ENCODE measurements at places on chromosomes 12 and 14.

- no peak for DNase-seq
Measured at GRCh38 chr12:59486827-59487226, 109.0 kb upstream of the SLC16A7 start.

DNA sequence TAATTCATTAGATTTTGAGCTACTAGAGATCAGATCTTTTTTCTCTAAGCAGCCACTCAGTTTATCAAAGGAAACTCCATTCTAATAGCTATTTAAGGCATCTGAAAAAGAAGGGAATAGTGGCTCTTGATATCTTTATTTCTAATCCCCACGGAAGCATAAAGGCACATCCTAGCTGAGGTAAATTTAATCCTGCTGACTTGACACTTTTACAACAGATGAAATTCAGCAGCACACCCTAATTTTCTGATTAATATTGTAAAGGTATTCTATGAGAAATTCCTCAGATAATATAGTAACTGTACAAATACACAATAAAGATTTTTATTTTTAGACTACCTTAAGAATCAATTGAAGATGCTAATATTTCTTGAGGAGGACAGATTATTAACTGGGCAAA lies 916.4 kb downstream of the TMTC2 start:
- DNase-seq, result no peak

GRCh38 chr12:49871263-49871561 lies 28.3 kb upstream of the BCDIN3D start:
- DNase-seq, result no peak

- DNase-seq, result no peak
Measured at GRCh38 chr12:124561231-124561630, 6.2 kb downstream of the NCOR2 start.

- DNase-seq, result no peak
Measured at GRCh38 chr12:50676756-50677155, 87.1 kb upstream of the ATF1 start.

- no peak for DNase-seq
Measured at GRCh38 chr14:32449648-32450047, 120.5 kb downstream of the AKAP6 start.

DNA sequence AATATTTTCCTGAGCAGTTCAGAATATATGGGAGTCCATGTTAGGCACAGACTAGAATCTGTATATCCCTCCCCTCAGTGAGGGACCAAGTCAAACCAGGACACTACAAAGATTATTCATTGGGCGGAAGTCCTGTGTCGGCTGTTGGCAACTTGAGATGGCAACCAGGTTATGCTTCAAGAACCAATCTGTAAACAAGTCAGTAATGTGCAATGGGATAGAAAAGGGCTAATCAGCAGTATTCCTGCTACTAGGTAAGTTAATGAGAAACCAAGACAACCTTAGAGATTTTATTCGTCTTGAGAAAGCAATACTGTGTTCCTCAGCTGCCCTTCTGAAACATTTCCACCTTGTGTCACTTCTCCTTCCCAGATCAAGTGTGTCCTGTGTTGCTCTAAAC lies 26.4 kb downstream of the ARG2 start:
- no peak for DNase-seq

DNA sequence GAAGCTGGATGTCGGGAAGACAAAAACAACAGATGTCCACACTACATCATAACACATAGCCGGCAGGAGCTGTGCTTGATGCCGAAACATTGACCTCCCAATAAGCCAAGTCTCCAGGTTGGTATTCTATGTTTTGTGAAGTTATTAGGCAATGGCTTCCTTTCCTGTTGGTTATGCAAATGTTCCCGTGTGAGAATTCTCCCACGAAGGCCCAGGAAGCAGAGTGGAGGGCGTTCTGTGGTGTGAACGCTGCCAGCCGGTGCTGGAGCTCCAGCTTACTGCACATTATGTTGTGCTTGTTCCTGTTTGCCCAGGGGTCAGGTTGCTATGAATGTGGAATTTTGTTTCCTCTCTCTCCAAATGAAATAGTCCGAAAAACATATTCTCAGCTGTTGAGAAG lies 156.4 kb upstream of the HMGA2 start:
- DNase-seq, result no peak

DNA sequence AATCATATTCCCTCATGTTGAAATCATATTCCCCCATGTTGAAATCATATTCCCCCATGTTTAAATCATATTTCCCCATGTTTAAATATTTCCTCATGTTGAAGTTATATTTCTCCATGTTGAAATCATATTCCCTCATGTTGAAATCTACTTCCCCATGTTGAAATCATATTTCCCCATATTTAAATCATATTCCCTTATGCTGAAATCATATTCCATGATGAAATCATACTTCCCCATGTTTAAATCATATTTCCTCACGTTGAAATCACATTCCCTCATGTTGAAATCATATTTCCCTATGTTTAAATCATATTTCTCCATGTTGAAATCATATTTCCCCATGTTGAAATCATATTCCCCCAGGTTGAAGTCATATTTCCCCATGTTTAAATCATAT lies 34.6 kb upstream of the ADGRD1 start:
- DNase-seq, result no peak

- no peak for DNase-seq
Measured at GRCh38 chr12:6229224-6230218, 29.3 kb downstream of the CD9 start.

GRCh38 chr12:50241178-50241577 lies 42.1 kb downstream of the LIMA1 start:
- no peak for DNase-seq

DNA sequence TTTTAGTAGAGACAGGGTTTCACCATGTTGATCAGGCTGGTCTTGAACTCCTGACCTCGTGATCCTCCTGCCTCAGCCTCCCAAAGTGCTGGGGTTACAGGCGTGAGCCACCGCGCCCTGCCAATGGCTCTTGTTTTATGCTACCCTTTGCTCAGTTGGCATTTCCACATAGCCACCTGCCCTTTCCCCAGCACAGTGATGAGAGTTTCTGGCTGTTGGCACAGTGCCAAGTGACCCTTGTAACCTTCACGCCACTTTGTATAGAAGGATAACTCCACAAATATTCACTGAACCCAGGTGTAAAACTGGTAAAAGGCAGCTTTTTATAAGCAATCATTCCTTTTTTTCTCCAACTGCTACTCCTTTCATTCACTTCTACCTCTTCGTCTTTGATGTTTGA lies 18.5 kb upstream of the CCDC175 start:
- no peak for DNase-seq

DNA sequence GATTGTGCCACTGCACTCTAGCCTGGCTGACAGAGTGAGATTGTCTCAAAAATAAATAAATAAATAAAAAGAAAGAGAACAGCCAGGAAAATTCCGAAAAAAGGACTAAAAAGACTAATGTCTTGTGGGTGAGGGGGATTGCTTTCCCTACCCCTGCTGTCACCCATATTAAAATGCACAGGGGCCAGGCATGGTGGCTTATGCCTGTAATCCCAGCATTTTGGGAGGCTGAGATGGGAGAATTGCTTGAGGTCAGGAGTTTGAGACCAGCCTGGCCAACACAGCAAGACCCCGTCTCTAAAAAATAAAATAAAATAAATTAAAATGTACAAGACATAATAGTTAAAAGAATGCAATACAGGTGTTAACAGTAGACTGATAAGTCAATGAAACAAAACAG lies 6.1 kb downstream of the DHRS1 start:
- no peak for DNase-seq

DNA sequence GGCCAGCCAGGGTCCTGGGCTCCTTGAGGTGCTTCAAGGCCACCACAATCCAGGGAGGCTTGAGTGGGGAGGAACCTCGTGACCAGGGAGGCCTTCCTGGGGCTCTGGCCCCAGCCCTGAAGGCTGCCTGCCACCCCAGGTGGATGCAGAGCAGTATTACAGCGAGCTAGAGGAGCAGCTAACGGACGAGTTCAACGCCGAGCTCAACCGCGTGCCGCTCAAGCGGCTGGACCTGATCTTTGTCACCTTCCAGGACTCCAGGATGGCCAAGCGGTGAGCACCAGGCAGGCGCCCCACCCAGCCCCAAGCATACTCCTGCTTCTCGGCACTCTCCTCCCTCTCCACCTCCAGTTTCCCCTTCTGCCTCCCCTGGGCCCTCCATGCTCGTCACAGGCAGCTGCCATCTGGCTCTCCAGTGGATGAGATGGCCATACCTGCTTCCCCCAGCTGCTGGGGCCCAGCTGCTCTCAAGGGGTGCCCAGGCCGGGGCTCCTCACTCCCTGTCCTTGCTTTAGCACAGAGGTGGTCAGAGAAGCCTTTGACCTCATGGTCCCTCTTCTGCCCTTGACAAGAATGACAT lies 30.6 kb downstream of the NGB start:
- DNase-seq, result no peak

- no peak for DNase-seq
Measured at GRCh38 chr12:117334855-117335587, 26.4 kb downstream of the NOS1 start.

DNA sequence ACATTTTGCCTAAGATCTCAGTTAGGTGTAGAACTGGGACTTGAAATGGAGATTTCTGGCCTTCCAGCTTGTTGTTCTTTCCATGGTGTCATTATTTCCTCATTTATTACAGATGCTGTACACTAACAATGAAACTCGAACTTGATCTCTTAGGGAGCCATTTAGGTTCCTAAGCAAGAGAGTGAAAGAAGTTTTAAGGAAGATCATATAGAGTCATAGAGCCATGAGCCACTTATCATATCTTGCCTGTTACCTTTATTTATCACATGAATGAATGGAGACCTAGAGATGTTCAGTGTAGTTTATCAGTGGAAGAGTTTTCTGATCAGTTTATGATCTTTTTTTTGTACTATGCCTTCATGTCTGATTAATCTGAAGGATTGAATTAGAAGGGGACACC lies 9.9 kb downstream of the HELB start:
- DNase-seq, result no peak

DNA sequence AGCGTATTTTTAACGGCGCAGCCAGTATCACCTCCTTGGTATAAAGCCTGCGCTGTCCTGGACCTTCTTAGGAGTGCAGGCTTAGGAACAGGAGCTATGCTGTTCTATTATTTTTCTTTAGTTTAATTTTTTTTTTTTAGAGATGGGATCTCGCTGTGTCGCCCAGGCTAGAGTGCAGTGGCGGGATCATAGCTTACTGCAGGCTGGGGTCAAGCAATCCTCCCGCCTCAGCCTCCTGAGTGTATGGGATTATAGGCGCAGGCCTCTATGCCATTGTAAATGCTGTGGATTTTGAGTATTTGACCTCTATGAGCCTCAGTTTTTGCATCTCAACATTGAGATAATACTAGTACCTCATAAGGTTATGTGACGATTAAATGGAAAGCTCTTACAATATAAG lies 4.1 kb downstream of the OR10AD1 start:
- DNase-seq, result no peak

DNA sequence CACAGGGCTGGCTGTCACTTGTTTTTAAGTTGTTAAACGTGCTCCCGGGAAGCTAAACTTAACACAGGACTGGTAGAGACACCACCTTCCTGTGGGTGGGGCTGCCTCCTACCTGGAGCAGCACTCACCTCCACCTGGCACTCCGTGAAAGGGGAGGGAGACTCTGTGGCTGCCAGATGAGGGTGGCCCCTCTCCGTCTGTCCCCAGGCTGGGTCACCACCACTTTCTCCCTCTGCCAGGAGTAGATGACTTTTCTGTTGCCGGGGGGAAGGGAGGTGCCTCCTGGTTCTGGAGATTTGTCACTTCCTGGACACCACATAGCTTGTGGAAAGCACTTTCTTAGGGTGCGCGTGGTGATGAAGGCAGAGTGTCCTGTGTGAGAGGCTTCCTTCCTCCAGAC lies 81.3 kb downstream of the WDR20 start:
- DNase-seq, result no peak

GRCh38 chr14:69716478-69717187 lies 50.3 kb upstream of the SRSF5 start:
- peak; percentile 27 for DNase-seq

DNA sequence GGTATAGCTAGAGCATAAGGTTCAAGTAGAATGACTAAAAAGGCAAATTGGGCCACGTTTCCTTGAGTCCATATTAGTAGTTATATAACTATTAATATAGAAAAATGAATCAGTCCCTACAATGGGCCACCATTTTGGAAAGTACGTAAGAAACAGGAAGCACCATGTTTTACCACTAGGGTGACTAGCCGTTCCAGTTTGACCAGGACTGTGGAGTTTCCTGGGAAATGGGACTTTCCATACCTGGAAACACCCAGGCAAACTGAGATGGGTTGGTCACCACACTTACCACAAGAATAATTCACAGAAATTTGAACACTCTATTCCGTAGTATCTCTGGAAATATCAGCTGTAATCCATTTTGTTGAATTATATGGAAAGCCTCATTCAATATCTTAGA lies 2.1 kb upstream of the MAGOHB start:
- DNase-seq, result no peak

DNA sequence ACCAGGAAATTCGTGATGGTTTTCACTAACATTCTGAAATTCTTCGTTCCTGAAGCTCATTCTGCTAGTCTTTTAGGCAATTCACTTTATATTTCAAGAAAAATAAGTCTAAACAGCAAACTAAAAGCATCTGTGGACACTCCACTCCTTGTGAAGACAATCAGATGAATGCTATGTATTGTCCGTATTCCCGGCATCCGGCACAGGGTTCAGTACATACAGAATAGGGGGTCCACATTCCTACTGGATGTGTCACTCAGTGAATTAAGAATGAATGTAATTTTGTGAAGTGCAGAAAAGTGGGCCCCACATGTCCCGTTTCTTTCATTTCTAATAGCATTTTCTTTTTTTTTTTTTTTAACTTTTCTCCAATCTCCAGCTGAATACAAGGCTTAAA lies 241.3 kb downstream of the GRIN2B start:
- no peak for DNase-seq

GRCh38 chr14:69692594-69692993 lies 74.3 kb upstream of the SRSF5 start:
- DNase-seq, result no peak

GRCh38 chr14:58353516-58354299 lies 42.0 kb upstream of the TOMM20L start:
- DNase-seq, result no peak

GRCh38 chr12:86799616-86800015 lies 543.4 kb upstream of the MGAT4C start:
- no peak for DNase-seq

- DNase-seq, result no peak
Measured at GRCh38 chr14:71324767-71325272, 417.6 kb downstream of the PCNX1 start.

DNA sequence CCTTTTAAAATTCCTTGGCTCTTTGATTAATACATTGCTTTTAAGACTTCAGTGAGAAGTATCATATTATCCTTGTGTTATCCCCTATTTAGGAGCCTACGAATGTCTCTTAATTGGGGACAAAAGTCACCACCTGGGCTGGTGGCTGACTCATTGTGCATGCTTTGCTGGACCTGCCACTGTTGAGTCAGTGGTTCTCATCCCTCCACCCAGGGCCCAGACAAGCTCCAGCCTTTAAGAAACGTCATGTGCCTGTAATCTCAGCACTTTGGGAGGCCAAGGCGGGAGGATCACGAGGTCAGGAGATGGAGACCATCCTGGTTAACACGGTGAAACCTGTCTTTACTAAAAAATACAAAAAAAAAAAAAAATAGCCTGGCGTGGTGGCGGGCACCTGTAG lies 57.9 kb downstream of the OTX2 start:
- DNase-seq, result no peak

Measured in stimulated activated CD8-positive, alpha-beta memory T cell treated with anti-CD3 and anti-CD28 coated beads, Interleukin-4, amount 100 ng/mL, for 1 hour (primary cell).